Muscle of back (tissue), 13 donors: ENCODE measurements at places on chromosomes 3 and 15.

DNA sequence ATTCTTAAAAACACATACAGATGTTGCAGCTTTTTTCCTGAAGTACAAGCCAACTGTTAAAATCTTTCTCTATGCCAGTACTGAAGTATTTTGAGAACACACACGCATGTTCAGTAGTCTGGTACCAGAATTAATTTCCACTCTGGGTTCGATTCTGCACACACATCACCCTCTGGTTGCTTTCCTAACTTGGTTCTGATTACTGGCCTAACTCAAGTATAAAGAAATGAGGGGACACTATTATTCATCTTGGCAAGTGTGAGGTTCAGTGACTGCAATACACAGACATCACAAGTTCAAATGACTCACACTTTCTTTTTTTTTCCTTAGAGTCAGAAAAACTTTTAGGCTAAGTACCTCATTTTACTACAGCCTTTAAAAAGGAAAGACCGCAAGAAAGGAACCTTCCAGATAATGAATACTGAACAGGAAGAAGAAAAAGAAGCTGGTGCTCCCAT lies 37.4 kb upstream of the LDHAL6B start:
- peak; percentile 57 for DNase-seq

GRCh38 chr3:69082805-69083204 lies 1.9 kb upstream of the ARL6IP5 start:
- peak; percentile 64 for DNase-seq

GRCh38 chr3:89419647-89420241 lies 312.3 kb downstream of the EPHA3 start:
- DNase-seq: no peak

DNA sequence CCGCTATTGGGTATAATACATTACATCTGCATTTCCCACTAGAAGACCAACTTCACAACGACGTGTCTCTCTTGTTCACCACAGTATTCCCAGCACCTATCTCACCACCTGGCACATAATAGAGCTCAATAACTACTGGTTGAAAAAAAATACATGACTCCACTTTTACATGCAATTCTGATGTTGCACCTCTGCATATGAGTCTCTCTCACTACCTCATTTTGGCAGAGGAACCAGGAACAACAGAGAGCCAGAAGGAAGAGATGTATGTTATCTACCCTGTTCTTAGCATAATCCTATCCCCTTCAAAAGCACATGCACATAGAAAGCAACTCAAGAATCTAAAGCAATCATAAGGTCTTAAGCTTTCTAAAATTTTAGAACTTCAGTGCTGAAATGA lies 61.6 kb downstream of the SHQ1 start:
- DNase-seq: no peak

DNA sequence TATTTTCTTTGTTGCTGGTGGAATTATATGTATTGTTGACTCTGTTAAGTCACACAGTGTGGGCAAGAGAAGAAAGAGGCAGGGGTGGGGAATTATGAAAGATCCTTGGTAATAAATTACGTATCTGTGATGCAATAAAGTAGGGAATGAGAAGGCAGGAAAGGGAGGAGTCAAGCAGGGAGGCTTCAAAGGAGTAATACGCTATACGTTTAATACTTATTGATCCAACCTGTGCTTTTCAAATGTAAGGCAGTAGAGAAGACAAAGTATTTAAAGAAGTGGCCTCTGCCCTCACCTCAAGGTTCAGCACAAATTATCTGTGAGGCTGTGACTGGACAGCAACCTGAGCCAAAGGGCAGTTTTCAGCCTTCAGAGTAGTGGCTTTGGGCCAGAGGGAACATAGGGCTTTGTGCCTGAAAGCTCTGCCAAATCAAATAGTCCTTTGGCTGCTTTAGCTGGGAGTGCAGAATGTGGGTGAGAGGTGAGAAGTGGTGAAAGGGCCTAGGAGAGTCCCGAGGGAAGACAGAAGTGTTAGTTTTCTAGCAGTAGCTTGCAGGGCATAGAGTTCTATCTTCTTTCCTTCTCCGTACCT lies 1.2 kb upstream of the PLIN1 start:
- peak; percentile 36 for DNase-seq

DNA sequence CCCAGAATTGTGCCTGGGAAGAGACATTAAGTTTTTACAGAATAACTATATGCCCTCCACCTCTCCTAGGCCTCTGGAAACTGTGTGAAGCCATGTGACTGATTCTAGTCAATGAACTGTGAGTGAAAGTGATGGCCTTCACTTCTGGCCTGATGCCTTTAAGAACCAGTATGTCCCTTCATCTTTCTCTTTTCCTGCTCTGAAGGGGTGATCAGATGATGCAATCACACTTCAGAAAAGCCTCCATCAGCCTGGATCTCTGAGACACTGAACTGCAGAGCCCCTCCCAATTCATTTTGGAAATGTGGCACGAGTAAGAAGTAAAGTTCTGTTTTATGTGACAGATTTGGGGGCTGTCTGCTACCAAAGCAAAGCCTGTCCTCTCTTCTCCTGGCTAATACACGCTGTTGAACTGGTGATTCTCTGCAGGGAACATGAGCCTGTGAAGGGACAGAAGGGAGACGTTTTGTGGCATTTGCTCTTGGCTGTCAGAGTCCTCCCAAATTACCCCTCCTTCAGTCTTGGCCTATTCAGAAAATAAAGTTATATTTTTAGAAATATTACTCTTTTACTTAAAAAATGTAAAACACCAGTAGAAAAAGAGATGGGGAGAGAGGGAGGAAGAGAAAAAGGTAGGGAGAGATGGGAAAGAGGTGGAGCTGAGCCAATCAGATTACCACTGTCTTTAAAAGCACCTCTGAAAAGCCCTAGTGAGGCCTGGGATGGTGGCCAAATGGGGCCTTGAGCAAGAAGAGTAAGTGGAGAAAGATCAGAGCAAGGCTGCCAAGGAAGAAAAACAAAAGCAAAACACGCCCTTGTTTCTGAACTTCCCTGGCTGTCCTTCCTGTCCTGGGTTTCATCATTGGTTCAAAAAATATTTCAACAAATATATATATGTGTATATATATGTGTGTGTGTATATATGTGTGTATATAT lies 40.9 kb upstream of the RYK start:
- peak; percentile 78 for DNase-seq
